ENCODE measurements at places on chromosomes 3 and 15.
A peak's percentile ranks its signal among the peaks of the same experiment; 100 is the strongest.

GRCh38 chr3:175726228-175726627 is 867.1 kb downstream of the NAALADL2 start:
- no peak for DNase-seq

DNA sequence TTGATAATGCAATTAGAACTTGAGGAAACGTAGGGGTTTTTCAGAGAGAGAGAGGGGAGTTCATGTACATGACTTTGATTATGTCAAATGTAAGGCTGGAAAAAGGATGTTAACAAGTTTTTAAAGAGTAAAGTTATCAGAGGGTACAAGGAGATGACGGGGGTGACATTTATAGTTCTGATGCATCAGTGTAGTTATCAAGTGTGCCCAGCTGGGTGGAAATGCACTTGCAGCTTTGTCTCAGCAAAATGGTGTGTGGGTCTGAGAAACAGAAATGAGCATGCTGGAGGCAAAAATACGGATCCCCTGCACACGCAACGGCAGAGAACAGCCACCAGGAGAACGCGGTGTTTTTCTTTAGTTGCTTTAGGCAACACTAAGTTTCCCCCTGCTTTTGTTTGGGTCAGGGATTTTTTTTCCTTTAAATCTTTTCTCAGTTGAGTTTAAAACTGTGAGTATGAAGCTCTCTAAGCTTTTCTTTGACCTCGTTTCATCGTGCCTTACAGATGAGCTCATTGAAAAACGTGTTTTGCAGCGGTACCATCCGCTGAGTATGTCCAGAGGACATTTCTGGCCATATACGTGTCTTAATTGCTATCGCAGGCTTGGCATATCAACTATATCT is 205.4 kb downstream of the PDZRN3 start:
- DNase-seq = peak; percentile 79

GRCh38 chr15:67170143-67170925 is 84.1 kb downstream of the AAGAB start:
- no peak for DNase-seq

DNA sequence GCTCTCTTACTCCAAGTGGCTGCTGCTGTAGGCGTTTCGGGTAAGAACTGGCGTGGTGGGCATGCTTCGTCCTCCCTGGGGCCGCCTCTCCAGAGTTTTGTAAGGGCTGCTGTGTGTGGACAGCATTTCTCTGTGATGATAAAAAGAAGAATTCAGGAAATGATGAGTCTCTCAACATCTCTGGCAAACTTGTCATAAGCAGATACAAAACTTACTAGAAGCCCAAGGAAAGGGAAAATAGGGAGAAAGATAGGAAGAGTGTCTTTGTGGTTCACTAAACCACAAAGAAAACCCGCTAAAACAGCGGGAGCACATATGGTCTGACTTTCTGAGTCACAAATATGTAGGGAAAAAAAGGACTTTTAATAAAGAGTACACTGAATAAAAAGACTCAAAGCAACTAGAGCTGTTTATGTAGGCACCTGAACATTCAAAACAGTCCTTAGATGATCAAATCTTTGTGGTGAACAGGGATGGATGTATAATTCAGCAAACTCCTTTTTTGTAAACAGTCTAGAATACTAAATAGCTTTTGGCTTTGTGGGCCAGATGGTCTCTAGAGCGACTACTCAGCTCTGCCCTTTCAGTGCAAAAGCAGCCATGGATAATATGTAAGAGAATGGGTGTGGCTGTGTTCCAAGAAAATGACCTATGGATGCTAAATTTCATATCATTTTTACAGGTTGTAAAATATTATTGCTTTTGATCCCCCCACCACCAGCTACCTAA is 60.4 kb upstream of the LMOD3 start:
- peak; percentile 72 for DNase-seq

DNA sequence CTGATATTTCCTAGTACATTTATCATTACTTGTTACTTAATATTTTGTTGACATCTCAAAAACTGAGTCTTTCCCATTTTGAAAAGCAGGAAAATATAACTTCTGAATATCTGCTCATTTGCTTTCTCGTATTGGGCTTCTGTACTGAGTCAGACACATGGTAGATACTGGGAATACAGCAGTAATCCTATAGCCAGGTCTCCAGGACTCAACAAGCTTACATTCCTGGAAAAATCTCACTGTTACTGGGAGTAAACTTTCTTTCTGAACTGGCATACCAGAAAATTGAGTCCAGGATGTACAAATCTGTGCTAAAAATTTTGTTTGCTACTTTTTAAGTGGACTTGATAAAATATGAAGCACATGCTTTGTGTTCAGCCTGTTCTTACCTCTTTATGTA is 240.4 kb downstream of the RBMS3 start:
- no peak for DNase-seq

DNA sequence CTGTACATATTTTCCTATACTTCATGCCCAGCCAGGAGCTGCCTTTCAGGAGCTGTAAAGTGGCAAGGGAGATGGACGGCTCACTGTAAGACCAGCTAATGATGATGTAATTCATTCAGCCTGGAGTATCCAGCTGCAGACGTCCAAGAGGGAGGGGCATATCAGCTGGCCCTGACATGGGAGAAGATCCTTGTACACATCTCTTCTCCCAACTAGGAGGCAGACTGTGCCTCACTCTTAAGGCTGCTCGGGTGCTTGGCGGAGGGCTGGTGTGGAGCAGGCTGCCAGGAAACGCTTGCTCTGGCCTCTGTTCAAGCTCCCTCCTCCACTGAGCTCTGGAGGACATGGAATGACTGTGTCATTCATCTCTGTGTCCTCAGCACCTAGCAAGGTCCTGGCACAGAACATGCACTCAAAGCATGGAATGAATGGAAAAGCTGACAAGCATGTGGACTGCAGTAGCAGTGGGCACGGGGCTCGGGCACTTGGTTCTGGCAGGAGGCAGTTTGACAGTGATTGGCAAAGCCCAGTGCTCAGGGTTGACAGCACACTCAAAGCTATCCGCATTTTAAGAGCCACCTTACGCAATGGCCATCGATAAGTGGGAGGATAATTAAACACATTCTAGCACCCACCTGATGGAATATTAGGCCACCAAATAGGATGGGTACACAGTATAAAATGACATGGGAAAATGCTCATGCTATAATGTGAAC is 72.4 kb downstream of the TBC1D2B start:
- peak; percentile 92 for DNase-seq

GRCh38 chr3:100150473-100150872 is 36.2 kb upstream of the FILIP1L start:
- peak; percentile 67 for DNase-seq

DNA sequence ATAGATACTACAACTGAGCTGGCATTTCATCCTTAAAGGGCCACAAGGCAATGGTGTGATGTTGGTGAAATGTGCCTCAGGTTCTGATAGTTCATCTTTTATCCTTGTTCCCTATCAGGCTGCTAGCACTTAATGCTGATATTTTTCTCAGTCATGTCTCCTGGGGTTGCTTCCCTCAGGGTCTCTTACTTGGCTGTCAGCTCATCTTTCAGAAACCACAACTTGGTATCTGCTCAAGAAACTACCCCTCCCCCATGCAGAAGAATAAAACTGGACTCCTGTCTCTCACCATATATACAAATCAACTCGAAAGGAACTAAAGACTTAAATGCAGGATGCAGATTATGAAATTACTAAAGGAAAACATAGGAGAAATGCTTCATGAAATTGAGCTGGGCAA is 308.1 kb downstream of the CHST2 start:
- no peak for DNase-seq

DNA sequence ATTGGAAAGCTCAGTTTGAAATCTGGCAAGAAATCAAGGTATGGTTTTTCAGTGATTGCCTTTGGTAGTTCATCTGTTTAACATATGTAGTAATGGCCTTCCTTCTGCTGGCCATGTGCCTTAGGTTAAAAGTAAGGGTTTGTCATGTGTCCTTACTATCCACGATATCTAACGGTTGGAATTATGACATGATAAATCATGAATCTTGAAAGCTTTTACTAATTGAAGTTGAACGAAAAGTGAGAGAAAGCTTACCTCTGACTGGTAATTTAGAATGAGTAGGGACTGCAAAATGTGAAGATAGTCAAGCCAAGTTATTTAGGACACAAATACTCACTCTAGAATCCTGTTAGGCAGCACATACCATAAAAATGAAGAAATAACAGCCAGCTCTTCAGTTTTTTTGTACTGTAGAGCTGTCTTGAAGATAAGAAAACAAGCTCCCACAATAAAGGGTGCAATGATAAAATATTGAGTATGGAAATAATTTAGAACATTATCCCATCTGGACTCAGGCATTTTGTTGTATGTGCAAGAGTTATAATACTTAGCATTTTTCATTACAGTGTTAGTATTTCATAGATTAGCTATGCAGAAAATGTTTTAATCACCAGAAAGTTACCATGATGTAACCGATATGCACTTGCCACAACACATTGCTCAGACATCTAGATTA is 303.4 kb downstream of the ZNF385D start:
- DNase-seq = peak; percentile 94

- peak; percentile 58 for DNase-seq
Observed at GRCh38 chr3:41673650-41674049, 288.3 kb downstream of the ULK4 start.

GRCh38 chr3:17733215-17733614 is 9.2 kb downstream of the TBC1D5 start:
- DNase-seq = no peak

DNA sequence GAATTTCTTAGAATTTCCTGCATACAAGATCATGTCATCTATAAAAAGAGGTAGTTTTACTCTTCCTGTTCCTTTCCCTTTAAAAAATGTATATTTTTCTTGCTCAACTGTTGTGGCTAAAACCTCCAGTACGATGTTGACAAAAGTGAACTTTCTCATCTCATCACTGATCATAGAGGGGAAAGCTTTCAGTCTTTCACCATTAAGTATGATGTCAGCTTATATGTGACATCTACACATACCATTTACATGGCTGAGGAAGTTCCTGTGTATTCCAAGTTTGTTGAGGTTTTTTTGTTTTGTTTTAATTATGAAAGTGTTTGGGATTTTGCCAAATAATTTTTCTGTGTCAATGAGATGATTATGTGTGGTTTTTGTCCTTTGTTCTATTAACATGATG is 173.6 kb downstream of the PLD1 start:
- no peak for DNase-seq

GRCh38 chr3:114186501-114186900 is 7.6 kb upstream of the DRD3 start:
- no peak for DNase-seq

GRCh38 chr15:22236469-22236868 is 156.1 kb downstream of the OR4M2 start:
- DNase-seq = no peak

- no peak for DNase-seq
Observed at GRCh38 chr3:43207628-43208085, 78.7 kb upstream of the SNRK start.

DNA sequence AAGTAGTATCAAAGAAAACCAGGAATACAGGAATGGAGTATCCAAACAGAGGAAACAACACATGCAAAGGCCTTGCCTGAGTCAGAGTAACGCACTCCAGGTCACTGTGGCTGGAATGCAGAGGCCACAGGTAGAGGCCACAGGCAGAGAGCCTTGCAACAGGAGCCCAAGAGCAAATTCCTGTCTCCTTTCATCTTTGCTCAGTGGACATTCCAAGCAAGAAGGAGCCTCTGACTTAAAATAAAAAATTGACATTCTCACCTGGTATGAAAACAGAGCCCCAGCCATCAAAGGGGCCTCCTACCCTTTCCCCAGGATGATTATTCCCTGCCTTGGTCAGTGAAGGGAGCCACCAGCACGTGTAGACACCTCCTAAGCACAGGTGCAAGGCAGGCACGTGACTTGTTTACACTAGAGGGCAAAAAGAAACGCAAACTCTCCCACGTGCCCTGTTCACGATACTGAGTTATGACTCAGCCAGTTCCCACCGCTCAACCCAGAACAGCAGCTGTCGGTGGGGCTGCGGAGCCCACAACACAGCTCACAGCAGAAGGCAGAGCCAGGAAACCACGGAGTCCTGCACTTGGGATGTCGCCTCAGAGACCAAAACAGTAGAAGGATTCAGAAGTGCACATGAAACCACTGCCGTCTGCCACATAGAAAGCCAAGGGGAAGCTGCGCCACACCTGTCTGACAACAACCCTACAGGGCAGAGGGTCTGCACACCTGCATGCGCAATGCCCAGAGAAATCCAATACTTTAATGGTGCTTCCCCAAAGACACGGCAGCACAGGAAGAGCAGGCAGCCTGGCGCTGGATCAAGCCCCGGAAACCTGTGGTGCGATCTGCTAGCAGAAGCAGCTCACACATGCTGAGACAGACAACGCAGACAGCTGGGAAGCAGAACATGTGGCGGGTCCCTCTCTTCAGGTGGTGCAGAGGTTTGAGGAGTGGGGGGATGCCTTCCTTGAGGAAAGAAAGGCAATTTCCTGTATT is 52.1 kb downstream of the ITGB5 start:
- peak; percentile 76 for DNase-seq

DNA sequence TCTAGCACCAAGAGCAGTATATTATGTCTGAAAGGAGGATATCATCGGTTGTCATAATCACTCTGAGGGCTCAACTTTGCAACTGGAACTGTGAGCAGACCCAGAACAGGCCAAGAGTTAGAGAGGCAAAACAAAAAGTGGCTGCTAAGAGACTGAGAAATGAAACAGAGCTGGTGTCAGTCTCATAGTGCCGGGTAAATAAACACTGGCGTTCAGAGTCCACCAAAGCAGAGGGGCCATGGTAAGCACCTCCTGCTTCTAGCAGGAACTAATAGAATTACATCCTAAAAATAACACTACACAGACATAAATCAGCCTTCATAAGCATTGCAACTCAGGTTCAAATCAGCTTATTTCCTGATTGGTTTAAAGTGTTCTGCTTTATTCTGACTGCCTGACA is 10.3 kb upstream of the IL12A start:
- DNase-seq = no peak

- peak; percentile 69 for DNase-seq
Observed at GRCh38 chr3:189233225-189233858, 61.6 kb downstream of the TPRG1 start.

GRCh38 chr15:58078591-58078990 is 13.1 kb upstream of the ALDH1A2 start:
- DNase-seq = no peak

DNA sequence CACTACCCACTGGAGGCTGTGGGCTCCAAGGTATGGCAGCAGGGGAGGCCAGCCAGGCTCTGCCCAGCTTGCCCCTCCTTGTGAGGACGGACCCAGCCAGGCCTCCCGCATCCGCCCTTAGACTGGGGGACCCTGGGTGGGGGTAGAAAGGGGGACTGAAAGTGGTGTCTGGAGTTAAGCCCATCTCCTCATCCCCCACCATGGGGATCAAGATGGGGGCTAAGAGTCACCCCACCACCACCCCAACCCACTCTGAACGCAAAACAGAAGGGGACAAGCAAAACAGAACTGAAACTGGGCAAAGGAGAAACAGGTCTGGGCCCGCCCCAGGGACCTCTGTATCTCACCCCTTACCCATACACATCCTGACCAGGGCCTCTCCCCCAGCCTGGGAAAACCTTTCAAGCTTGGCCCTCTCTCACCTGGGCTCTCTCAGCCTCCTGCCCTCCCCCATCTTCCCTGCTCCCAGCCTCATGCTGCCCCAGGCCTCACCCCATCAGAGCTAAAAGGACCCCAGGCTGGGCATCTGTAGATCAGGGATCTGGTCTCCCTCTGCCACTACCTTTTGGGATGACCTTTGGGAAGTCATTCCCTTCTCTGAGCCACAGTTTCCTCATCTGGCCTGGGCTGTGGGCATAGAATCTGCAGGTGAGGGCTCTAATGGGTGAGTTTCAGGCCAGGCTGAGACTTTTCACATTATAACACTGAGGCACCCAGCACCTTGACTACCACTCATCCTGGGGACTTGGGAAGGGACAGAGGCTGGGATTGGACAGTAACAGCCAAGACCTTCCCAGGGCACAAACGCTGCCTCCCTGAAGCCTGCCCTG is 30.0 kb upstream of the CYP11A1 start:
- DNase-seq = no peak

GRCh38 chr15:50227076-50227475 is 38.5 kb downstream of the HDC start:
- DNase-seq = peak; percentile 88

- no peak for DNase-seq
Observed at GRCh38 chr3:165641569-165642310, 195.5 kb downstream of the BCHE start.
